ENCODE measurements at places on chromosomes 1 and 21. TPM values are rescaled to one million over a fixed set of nuclear protein-coding genes. Genes with fewer than 3 reads are reported as not detected.
A peak's percentile ranks its signal among the peaks of the same experiment; 100 is the strongest.

- no peaks in the 10 kb centered on the region for H3K4me1 ChIP-seq
- H3K27ac ChIP-seq = no peak overlapping the region
- no peak overlapping the region for H3K4me3 ChIP-seq
Observed at GRCh38 chr1:52534928-52535764, 17.7 kb downstream of the TUT4 start.

- peak overlapping the region; percentile 90 for H3K27ac ChIP-seq
- H3K4me1 ChIP-seq = peaks cover 77% of the 10 kb centered on the region
- no peak overlapping the region for H3K4me3 ChIP-seq
- no peaks in the 10 kb centered on the region for H3K36me3 ChIP-seq
Observed at GRCh38 chr1:54289712-54290233, 89.8 kb downstream of the MRPL37 start.

- H3K4me3 ChIP-seq = no peak overlapping the region
- no peak for DNase-seq
- no peaks in the 10 kb centered on the region for H3K27me3 ChIP-seq
- no peaks in the 10 kb centered on the region for H3K4me1 ChIP-seq
- H3K27ac ChIP-seq = no peak overlapping the region
Observed at GRCh38 chr1:193905288-193906085, 719.1 kb upstream of the B3GALT2 start.

GRCh38 chr1:91714867-91715381, 171.0 kb downstream of the TGFBR3 start:
- H3K27me3 ChIP-seq = no peaks in the 10 kb centered on the region
- no peaks in the 10 kb centered on the region for H3K36me3 ChIP-seq
- no peak overlapping the region for H3K27ac ChIP-seq
- H3K4me1 ChIP-seq = peaks cover 15% of the 10 kb centered on the region
- no peak for DNase-seq

DNA sequence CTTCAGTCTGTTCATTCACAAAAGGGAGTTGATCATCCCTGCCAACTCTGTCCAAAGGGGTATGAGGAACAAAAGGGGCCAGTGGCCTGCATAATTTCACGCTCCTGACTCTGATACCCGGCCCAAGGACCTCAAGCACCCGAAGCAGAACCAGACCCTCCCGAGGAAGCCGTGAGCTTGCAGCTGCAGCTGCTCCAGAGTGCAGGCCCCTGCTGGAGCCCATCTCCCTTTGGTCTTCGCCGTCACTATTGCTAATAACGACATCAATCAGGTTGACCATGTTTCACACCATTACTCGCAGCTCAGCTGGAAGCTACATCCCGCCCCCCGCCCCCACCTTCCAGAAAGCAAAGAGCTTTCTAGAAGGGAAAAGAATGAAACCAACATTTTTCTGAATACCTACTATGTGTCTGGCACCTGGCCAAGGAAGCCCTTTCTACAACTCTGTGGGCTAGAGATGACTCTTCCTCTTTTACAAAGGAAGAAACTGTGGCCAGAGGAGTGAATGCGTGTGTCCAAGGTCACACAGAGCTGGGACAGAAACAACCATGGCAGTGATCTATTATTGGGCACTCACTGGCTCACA, 5.5 kb downstream of the NKAIN1 start:
- peak overlapping the region; percentile 71 for H3K27ac ChIP-seq
- H3K4me3 ChIP-seq = peak overlapping the region; percentile 80
- peaks cover 12% of the 10 kb centered on the region for H3K27me3 ChIP-seq
- DNase-seq = no peak
- no peaks in the 10 kb centered on the region for H3K36me3 ChIP-seq

Gene GPR137B
- 22.5 TPM for total RNA-seq

- H3K27me3 ChIP-seq = no peaks in the 10 kb centered on the region
- H3K27ac ChIP-seq = no peak overlapping the region
- peaks cover 5% of the 10 kb centered on the region for H3K36me3 ChIP-seq
- DNase-seq = no peak
Observed at GRCh38 chr21:37435711-37436110, 69.1 kb downstream of the DYRK1A start.

DNA sequence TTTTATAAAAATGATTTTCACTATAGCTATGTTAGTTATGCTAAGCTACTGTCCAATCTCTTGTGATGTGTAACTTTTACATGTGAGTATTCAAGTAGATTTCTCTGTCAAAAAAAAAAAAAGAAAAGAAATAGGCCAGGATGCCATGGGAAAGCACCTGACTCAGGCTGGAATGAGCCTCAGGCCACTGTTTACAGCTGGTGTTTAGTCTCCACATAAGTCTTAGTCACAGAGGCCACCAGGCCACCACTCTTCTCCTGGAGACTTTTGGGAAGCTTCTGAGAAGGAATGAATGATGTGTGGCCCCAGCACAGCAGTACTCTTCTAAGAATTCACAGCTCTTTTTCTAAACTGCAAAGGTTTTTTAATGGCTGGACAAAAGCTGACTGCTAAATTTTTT, 48.9 kb downstream of the CHML start:
- H3K4me1 ChIP-seq = no peaks in the 10 kb centered on the region
- H3K27ac ChIP-seq = no peak overlapping the region
- H3K36me3 ChIP-seq = no peaks in the 10 kb centered on the region
- no peak for DNase-seq
- no peak overlapping the region for H3K4me3 ChIP-seq

DNA sequence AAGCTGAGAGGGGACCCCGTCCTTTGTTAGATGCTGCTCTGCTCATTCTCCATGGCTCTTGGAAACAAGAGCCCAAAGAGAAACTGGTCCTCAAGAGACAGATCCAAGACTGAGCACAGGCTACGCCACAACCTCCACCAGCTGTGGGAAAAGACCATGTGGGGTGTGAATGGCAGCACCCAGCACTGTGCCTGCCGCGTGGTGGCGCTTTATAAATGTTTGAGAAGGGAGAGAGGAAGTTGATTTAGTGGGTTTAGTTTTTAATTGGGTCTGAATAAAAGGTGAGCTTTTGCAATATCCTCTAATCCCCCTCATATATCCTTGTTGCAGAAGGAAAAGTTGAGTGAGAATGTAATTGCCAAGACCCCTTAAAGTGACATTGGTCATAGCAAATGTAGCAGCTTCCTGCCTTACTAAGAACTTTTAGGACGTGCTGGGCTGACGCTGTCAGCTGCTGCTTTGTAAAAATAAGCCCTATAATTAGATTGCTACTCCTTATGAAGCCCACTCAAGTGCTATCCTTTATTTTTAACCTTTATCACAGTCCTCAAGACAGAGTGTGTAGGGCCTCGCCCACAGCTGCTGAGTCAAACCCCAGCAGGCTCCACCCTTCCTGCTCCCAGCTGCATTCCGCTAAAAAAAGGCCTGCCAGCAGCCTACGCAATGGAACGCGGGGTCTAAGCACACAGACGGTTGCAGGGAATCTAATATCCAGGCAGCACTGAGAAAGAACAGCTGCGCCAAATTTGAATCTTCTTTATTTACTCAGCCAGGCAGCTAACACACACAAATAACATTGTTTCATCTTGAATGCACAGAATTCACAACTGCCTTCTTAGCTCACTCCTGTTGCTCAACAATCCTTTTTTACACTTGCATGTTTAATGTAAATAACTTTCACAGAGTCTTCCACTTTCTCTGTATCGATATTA, 47.4 kb upstream of the PRDX6 start:
- H3K36me3 ChIP-seq = no peaks in the 10 kb centered on the region
- H3K27me3 ChIP-seq = peaks cover 2% of the 10 kb centered on the region
- peak; percentile 69 for DNase-seq
- H3K4me1 ChIP-seq = peaks cover 16% of the 10 kb centered on the region

DNA sequence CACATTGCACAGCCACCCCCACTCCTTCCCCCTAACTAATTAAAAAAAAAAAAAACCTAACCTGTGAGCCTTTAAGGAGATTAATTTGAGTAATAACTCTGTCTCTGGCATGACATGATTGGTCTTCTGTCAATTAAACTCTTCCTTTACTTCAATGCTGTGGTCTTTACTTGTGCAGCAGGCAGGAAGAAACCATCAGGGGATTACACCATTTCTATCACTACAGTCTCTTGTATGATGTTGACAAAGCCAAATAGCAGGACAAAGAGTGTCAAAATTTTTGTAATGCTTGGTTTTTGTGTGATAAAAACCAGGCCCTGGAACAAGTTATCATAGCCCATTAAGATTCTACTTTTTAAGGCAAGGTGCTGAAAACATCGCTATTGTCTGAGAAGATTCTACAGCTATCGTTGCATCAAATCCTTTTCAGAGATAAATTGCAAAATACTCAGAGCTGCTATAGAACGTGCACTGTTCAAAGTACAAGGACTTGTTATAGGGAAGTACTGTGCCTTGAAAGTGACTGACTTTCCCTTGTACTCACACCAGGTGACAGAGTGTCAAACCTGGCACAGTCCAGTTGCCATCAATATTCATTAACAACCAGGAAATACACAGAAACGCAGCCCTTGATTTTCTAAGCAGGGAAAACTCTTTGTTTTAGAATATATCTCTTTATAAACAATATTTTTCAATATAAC, 37.7 kb downstream of the LHX9 start:
- H3K4me3 ChIP-seq = no peak overlapping the region
- H3K36me3 ChIP-seq = no peaks in the 10 kb centered on the region
- DNase-seq = no peak
- no peak overlapping the region for H3K27ac ChIP-seq
- peaks cover 2% of the 10 kb centered on the region for H3K27me3 ChIP-seq

- H3K4me1 ChIP-seq = peaks cover 26% of the 10 kb centered on the region
- H3K4me3 ChIP-seq = no peak overlapping the region
- H3K27me3 ChIP-seq = peaks cover 9% of the 10 kb centered on the region
- H3K36me3 ChIP-seq = peaks cover 5% of the 10 kb centered on the region
- peak overlapping the region; percentile 29 for H3K27ac ChIP-seq
Observed at GRCh38 chr1:51312718-51313117, 17.6 kb downstream of the TTC39A start.

Data from glutamatergic neuron (in vitro differentiated cells).